ENCODE measurements at places on chromosomes 4 and X. TPM values are rescaled to one million over a fixed set of nuclear protein-coding genes. Genes with fewer than 3 reads are reported as not detected.

The SLC26A1 gene
- not detected for total RNA-seq

The PTTG2 gene
- total RNA-seq, result not detected

The FUNDC1 gene
- 11.8 TPM for total RNA-seq

The TMSB15C gene
- 5.4 TPM for total RNA-seq

The GRPR gene
- total RNA-seq, result not detected

The GAGE1 gene
- total RNA-seq, result not detected

The BMX gene
- total RNA-seq, result not detected

The ADH1C gene
- not detected for total RNA-seq

The GPR50 gene
- not detected for total RNA-seq

The GPRASP3 gene
- 2.4 TPM for total RNA-seq

The TXK gene
- total RNA-seq, result 52.3 TPM

The SEC24D gene
- 60.4 TPM for total RNA-seq

The SYTL5 gene
- total RNA-seq, result not detected

The PPEF2 gene
- not detected for total RNA-seq

The UGT2B15 gene
- total RNA-seq, result not detected

The EDNRA gene
- 0.69 TPM for total RNA-seq

All from activated T-cell treated with anti-CD3 and anti-CD28 coated beads, Interleukin-2, amount 50 U/mL, for 72 hours (primary cell).